ENCODE measurements at places on chromosomes 7 and 10.

DNA sequence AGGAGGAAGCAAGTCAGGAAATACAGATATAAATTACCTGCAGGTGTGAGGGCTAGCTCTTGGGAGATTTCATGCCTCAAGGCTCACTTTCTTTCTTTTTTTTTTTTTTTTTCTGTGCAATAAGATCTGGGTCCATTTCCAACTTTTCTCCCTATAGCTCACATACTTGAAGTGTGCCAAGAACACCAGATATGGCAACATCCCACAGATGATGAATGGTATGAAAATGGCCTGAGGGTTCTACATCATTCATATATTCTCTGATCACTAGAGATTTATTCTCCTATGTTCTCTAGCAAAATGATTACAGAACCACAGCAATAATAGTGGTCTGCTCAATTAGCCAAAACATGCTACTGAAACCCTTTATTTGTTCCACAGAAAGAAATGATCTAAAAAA lies 117.2 kb downstream of the LRRTM3 start:
- no peak for DNase-seq

GRCh38 chr7:139487366-139488080 lies 4.0 kb upstream of the KLRG2 start:
- no peak for DNase-seq

GRCh38 chr7:157234271-157234670 lies 95.5 kb downstream of the UBE3C start:
- DNase-seq: no peak

DNA sequence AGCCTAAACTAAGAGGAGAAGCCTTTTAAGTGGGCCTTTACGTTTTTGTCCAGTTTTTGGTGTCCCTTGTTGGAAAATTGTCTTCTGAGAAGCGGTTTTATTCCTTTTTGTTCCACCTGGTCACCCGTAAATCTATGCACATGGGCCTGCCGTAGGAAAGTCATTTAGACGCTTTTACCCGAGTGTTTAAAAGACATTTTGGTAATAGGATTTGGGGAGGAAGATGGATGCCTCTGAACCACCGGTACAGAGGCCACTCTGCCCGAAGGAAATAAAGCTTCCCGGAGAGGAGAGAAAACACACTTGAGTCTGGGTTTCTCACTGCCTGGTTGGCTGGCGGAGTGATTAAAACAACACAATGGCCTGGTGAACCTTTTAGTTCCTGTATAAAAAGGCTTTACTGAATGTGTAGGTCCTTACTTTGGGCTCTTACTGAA lies 760 bp downstream of the THNSL1 start:
- no peak for DNase-seq

DNA sequence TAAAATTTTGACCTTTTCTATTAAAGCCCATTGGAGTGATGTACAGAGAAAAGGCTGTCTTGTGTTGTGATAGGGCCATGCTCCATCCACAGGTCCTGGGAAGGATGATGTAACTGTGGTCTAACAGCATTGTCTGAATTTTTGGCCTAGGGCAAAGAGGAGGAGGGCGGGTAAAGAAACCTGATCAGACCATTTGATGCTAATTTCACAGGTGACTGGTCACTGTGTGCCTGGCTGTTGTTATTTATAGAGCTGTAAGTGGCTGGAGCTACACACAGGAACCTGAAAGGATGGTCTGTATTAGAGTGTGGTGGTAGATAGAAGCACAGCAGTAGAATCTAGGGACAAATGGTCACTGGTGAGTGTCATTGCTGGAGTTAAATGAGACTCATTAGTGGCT lies 182.1 kb downstream of the AUTS2 start:
- no peak for DNase-seq

DNA sequence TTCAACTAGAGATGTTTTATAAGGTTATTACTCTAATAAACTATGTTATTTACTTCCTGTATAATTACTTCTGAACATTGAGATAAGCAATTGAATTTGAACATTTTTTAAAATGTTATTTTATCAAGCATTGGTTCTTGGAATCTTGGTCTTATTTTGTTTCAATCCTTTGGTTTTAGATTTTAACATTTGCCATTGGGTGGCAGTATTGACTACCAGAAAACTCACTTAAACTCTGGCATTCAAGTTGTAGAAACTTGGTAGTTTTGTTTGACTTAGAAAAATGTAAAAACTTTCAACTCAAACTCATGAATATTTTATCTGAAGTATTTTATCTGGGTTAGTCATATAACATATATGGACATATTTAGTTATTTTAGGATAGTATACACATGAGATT lies 48.1 kb downstream of the ATRNL1 start:
- no peak for DNase-seq

DNA sequence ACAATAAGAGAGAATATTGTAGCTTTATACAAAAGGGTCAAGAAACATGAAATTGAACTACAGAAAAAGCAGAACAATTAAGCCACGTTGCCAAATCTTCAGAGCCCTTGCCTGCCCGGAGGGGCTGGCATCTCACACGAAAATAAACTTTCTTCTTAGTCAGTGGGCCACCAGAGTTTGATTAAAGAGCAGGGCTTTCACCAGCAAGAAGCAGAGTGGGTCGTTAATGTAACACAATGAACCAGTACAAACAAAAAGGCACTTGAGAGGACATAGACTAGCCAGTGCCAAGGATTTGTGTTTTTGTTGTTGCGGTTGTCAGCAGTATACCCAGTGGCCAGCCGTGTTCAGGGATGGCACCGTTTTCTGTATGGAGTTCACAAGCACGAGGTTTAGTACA lies 155.4 kb downstream of the NRP1 start:
- no peak for DNase-seq

DNA sequence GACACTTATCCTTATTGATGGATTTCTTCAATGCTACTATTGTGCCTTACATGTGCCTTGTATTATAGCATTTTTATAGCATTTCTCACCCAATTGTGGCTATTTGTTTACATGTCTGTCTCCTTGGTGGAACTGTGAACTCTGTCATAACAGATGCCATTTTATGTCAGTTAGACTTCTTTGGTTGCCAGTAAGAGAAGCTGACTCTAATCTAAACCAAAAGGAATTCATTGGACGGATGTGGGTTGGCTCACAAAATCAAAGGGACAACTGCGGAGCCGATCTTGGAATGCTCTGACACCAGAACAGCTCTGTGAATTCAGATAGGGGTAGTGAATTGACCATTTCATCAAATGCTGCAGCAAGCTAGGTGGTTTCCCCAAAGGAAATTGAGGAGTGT lies 15.0 kb downstream of the GARIN1A start:
- no peak for DNase-seq

DNA sequence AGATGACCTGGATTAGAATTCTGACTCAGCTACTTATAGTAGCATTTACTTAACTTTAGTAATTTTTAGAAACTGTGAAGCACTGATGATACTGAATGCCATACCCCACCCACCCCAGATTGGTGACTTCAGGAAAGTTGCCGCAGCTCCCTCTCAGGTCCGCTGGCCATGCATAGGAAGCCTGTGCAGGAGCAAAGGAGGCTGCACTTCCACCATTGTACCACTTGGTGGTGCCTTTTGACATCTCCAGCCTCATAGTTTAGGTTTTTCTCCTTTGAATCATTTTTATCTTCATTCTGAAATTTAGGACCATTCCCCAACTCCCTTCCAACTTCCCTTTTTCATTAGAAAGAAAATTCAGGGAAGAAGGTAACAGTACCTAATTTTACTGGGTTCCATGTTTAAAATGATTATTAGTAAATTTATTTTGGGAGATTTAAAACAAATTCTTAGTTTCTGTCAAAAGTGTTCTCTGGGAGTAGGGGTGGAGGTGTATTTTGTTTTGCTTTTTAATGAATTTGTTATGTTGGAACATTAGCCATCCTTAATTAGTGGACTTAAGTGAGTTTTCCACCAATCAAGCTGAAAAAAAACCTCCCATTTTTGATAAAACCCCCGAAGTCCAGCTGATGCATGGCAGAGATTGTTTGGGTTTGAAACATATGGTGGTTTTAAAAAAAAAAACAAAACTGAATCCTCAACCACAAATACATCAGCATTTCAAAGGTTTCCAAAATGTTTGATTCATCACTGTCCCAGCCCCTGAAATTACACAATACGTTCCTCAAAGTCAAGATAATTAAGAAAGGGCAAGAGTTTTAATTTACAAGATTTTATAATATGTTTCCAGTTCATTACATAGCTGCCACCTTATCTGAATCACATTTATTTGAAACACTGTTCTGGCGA lies 109.6 kb downstream of the WNT2 start:
- peak; percentile 4 for DNase-seq

GRCh38 chr7:100888988-100889750 lies at the start of gene UFSP1:
Gene UFSP1, minus strand, starts transcription at chr7:100889715. Its CDS starts 444 bp downstream, at chr7:100889271.
- no peak for DNase-seq

- DNase-seq: no peak
Measured at GRCh38 chr7:41114691-41115090, 588.2 kb downstream of the INHBA start.

- DNase-seq: no peak
Measured at GRCh38 chr10:114350751-114351150, 53.6 kb downstream of the AFAP1L2 start.

DNA sequence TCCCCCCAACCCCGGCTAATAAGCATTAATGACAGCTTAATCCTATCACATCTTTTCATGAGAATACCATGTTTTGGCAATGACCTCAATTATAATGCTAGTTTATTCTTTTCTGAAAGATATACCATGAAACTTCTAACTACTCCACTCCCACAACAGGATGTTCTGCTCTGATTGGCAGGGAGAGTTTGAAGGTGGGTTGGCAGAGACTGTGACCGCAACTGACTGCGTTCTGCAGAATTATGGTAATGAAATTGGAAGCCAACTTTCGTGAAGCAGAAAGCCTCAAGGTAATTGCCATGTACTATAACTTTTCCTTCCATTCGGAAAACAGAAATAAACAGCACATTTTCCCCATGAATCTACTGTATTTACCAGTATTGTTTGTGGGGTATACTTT lies 288.2 kb upstream of the SEMA3D start:
- no peak for DNase-seq

- DNase-seq: no peak
Measured at GRCh38 chr10:62627983-62628382, 176.5 kb upstream of the ADO start.

GRCh38 chr7:157017603-157018327 lies 7.3 kb upstream of the MNX1 start:
- DNase-seq: no peak

GRCh38 chr7:138001529-138002095 lies at the start of gene CREB3L2:
Gene CREB3L2, minus strand, starts transcription at chr7:138002086. Its CDS starts 381 bp downstream, at chr7:138001705.
- peak; percentile 17 for DNase-seq

DNA sequence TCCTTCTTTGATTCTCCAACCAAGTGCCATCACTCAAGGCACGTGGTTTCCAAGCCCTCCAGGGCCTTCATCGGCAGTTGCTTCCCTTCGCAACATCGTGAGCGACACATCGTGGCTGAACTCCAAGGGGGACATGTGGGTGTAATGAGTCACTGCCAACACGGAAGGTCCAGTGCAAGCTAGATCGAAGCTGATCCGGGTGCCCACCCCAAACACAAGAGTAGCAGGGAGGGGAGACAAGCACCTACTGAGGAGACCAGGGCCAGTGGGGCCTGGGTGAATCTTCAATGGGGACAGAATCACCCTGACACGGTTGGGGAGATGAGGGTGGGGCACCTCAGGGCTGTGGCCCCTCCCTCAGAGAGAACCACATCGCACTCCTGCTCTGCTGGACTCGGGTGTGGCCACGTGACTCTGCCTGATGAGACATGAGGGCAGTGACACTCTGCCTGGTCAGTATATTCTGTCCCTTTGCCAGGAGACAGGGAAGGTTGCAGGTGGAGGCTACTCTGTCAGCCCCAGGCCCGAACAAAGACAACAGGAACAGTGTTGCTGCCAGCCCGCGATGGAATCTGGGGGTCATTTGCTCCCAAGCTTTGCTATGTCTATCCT lies 36.8 kb upstream of the HSPA12A start:
- no peak for DNase-seq

- peak; percentile 9 for DNase-seq
Measured at GRCh38 chr10:3192856-3193635, 20.5 kb upstream of the PITRM1 start.

DNA sequence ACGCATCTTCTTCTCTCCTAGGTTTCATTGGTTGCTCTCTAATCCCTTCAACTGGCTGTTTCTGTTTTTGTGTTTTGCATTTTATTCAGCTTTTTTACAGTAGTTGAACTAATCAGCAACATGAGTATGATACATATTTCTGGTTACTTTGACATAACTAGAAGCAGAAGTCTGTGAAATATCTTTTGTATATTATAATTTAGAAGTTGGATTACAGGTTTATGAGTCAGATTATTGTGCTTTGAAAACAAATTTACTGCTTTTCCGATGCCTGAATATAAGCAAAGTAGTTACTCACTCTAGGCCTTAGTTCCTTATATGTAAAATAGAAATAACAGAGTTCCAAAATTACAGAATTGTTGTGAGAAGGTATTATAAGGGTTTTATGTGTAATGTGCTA lies 96.2 kb upstream of the MEOX2 start:
- no peak for DNase-seq

DNA sequence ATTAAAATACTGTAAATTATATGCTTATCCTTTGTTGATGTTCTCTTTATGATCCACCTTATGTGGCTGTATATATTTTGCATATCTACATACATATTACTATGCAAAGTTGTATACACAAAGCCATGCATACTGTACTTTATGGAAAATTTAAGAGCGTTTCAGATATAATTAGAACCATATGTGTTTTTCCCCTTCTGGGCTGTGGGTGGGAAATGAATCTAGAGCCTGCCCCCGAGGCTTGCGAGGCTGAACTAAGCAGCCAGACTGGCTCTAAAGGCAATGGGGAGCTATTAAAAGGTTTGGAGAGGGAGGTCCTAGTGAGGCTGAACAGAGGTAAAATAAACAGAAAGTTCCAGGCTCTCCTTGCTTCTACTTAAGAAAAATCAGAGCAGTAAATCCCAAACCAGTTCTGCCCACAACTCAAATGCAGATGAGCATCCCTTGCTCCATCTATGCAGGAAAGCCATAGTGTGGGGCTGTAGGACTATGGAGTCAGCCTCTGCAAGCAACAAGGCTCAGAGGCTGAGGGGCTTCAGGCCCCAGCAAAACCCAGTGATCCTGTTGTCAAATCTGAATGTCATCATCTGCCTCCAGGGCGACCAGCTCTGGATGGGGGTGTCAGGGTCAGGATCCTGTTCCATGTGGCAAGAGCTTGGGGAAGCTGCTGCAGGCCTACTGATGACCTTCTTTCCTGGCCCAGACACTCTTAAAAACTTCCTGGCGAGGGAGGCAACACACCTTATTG lies 14.1 kb upstream of the DDIT4 start:
- DNase-seq: no peak

DNA sequence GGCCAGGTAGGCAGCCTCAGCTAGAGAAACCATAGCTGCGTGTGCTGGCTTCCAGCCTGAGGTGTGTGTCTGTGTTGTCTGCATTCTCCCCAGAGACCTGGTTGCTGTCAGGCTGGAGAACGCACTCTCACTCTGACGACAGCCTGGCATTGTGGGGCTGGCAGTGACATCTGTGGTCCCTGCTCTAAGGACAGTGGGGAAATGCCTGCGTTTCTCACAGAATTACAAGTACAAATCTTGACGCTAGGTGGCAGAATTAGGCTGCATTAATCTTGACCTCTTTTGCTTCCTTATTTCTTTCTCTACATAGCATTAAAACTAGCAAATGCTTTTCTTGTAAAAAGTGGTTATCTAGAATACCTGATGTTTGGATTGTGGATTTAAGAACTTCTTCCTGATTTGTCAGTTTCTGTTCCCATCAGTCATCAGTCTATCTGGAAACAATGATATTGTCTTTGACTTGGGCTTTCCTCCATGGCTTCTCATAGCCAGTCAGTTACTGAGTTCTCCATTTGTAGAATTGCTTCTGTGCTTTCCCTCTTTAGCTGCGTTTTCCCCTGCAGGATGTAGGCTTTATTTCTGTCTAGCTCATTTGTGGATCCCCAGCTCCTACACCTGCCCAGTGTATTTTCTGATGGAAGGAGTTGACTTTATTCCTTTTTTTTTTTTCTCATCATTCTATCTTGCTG lies 86.0 kb downstream of the FANK1 start:
- no peak for DNase-seq

- no peak for DNase-seq
Measured at GRCh38 chr7:32088451-32088881, 18.3 kb upstream of the PDE1C start.

Measured in stimulated activated CD4-positive, alpha-beta T cell treated with anti-CD3 and anti-CD28 coated beads, Interleukin-1b, Interleukin-23, amount 100 ng/mL, for 1 hour (primary cell).